ENCODE measurements at places on chromosomes 16 and 17.

DNA sequence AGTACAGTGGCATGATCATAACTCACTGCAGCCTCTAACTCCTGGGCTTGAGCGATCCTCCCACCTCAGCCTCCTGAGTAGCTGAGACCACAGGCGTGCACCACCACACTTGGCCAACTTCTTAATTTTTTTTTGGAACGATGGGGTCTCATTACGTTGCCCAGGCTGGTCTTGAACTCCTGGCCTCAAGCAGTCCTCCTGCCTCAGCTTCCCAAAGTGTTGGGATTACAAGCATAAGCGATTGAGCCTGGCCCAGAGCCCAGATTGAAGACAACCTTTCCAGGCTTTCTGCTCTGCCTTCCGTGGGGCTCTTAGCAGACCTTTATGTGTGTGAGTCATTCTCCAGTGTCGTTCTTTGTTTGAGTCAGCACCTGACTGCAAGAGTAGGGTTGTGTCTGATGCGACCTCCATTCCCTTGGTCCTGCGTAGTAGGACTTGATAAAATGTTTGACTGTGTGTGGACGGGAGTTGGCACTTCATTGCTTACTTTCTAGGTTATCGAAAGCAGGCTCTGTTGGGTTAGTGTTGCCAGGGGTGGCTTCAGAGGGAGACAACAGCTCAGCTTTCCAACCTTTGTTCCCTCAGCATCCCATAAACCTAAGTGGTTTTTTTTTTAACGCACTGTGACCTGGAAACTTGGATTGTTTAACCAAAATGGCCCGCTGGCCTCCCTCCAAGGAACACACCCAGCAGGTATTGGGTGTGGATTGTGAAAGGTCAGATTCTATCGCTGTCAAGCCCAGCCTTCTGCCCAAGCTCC, 26.4 kb downstream of the EEF2K start:
- DNase-seq: no peak

DNA sequence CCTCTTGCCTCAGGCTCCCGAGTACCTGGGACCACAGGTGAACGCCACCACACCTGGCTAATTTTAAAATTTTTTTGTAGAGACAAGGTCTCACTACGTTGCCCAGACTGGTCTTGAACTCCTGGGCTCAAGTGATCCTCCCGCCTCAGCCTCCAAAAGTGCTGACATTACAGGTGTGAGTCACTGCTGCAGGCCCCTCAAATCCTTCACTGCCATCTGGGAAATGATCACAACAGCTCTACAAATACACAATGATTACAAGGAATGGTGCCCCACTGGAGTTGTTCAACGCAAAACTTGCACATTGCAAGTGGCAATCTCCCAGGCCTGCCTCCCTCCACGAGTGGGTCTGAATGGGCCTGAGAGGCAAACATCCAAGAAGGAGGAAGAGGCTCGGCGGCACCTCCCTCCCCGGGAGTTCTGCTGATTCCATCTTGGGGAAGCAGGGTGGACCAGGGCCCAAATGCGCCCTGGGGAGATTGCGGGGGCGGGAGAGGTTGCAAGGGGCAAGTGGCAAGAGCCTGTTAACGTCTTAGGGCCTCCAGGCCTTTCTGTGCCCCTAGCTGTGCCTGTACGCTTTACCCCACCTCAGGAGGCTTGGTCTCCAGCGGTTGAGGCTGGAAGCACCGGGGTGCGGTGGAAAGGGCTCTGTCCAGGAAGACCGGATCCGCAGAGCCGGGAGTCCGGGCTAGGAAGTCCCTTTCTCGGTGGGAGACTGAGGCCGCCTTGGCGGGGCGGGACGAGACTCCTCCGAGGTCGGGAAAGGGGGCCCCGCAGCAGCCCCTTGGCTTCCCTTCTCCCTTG, 656 bp upstream of the IGFBP4 start:
- no peak for DNase-seq

DNA sequence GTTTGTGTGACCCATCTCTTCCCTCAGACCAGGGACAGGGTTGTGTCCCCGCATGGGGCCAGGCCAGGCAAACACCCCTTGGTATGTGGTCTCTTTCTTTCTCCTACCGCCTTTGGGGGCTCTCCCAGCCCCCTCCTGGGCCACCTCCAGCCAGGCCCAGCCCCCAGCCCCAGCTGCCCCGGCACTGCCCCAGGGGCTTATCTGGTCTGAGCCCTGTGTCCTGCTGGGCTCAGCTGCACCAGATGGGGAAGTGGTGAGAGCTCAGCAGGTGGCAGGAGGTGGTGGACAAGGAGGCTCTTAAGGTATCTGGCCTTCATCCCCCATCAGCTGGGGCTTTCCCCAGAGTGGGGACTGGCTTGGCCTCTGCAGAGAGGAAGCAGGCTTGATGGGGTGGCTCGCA, 8.7 kb downstream of the ADAM11 start:
- DNase-seq: no peak

DNA sequence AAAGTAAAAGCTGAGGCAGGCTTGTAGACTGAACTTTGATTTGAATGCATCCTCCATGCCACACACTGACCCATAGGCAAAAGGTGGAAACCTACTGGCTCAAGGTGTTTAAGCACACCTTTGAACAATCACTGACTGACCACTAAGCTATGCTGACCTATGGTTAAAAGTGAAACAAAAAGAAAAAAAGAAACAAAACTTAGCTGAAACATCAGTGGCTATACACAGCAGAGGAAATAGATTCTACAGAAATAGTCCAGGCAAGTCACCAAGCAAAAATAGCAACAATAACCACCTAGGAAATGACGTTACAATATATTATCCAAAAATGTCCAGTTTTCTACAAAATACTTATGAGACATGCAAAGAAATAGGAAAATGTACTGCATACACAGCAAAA, 60.2 kb downstream of the RPGRIP1L start:
- no peak for DNase-seq

GRCh38 chr17:48735062-48735351, 6.5 kb upstream of the HOXB13 start:
- no peak for DNase-seq
